ENCODE measurements at places on chromosomes 16 and 17.

DNA sequence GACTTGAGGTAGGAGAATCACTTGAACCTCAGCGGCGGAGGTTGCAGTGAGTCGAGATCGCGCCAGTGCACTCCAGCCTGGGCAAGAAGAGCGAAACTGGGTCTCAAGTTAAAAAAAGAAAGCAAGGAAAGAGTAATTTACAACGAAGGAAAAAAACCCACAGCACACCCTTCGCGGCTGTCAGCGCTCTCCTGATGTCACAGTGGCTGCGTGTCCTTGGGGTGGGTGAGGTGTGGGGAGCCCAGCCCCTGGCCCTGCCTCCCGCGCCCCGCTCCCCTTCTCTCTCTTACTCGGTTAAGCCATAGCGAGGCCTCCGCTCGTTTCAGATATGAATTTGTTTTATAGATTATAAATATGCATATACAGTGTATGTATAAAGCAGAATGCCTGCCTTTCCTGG lies 740 bp upstream of the JPT2 start:
- DNase-seq = no peak

DNA sequence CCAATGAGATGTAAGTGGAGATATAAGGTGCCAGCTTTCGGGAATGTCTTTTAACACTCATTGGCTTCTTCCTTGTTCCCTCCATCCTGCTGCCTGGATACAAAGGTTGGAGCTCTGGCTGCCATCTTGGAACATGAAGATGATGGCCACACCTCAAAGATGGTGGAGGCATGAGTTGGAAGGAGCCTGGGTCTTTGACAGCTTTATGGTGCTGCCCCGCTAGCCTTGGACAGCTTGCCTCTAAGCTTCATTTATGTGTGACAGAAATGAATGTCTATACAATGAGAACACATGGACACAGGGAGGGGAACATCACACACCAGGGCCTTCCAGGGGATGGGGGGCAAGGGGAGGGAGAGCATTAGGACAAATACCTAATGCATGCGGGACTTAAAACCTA lies 13.6 kb downstream of the GP2 start:
- no peak for DNase-seq

DNA sequence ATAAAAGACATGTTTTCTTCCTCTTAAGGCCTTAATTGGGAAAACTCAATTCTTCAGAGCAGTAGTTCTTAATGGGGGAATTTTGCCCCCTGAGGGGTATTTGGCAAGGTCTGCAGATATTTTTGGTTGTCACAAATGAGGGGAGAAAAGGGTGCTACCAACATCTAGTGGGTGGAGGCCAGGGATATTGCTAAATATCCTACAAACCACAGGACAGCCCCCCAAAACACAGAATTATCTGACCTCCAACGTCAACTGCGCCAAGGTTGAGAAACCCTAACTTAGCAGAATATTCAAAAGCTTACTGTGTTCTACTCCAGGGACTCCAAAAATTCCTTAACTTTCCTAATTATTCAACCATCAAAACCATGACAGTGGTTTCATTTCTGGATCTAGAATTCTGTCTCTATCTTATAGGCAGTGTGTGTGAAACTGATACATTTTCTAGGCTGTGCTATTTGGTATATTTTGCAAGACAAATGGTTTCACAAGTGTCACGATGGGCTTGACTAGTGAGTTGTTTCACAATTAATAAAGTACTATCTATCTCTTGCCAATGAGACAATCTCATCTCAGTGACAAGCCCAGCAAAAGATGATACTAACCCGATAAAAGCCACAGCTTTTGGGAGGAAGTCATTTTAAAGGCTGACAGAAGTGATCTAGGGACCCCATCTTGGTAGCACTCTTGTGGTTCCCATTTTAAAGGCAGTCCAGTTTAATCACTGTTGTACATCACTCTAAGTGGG lies 14.7 kb downstream of the TXNDC11 start:
- no peak for DNase-seq

DNA sequence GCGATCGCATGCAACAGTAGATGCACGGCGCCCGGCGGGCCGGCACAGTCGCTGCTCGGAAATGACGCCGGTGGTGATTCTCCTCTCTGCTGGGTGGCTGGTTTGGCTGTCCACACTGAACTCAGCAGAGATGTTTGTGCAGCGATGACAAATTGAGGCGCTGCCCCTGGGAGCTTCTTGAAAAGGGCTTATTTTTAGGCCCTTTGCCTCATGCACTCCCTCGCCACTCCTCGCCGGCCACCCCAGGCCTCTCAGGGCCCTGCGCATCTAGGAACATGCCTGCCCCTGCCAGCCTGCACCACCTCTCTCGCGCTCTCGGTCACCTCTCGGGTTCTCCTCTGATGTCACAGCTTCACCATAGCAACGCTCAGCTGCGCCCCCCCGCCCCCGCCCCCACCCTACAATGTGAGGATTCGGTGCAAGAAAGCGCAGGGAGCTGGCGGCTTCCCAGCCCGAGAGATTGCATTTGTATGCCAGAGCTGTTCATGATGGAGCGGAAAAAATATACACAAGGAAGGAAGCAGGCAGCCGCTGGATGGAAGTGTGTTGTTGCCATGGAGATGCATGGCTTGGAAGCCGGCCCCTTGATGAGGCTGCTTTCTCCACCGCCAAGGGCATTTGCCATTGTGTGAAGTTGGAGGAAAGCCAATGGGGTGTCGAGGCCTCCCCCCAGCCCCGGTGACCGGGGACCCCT lies 81.3 kb upstream of the PLCG2 start:
- peak; percentile 60 for DNase-seq

DNA sequence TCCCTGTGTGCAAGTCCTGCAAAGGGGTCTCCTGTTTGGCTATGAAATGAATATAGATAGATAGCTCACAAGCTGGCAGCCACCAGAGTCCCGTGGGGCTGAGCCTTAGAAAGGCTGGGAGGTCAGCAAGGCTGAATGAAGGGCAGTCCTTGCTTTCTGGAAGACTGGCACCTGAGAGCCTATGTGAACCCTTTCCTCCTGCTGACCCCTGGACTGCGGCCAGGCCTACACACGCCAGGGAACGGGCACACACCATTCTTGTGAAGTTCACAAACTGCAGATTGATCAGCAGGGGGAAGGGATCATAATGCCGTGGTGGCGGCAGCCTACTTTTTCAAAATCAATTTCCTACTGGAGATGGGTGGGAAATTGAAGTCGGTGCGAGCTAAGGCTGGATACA lies 985 bp upstream of the C17orf107 start:
- no peak for DNase-seq

DNA sequence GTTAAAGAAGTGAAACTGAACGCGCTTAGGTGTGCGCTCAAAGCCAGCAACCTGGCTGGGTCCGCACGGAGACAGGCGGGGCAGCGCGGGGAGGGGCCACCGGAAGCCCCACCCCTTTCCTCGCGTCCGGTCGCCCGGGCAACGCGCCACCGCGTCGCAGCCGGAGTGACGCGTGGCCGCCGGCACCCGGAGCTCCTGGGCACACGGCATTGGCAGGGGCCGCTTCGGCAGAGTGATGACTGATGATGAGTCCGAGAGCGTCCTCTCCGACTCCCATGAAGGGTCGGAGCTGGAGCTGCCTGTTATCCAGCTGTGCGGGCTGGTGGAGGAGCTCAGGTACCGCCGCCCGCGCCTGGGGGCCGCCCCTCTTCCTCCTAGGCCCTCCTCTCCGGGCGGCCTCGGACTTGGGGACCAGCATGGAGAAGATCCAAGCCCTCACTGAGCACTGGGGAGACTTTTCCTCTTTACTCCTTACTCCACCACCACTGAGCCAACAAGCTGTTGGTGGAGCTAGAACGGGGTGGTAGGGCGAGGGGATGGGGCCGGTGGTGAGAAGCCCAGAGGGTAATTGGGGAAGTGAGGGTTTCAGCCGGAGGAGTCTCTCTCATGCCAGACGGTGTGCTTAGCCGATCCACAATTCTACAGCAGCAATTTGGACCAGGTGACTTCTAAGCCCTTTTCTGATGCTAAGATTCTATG lies 44.9 kb downstream of the PRSS54 start:
- peak; percentile 79 for DNase-seq
